ENCODE measurements at places on chromosomes 13 and 19.

GRCh38 chr13:111957913-111958450 is 109.0 kb upstream of the SOX1 start:
- no peak for DNase-seq

DNA sequence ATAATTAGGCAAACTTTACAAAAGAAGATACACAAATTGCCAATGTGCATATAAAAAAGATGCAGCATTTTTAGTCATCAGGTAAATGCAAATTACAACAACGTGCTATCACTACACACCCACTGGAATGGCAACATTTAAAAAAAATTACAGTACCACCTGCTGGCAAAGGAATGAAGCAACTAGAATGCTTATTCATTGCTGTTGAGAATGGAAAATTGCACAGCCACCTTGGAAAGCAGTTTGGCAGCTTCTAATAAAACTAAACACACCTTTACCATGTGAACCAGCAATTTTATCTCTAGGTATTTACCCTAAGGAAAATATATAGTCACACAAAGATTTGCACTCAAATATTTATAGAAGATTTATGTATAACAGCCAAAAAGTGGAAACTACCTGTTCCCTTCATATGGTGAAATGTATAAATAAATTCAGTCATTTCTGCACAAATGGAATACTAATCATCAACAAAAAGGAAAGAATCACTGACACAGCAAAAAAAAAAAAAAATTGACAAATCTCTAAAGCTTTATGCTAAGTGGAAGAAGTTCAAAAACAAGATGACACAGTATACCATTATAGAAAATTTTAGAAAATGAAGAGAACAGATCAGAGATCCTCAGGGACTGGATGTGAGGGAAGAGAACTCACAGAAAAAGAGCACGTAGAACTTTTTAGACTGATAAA is 30.3 kb downstream of the OXGR1 start:
- no peak for DNase-seq

- DNase-seq, result no peak
Measured at GRCh38 chr13:60837806-60838205, 440.8 kb downstream of the TDRD3 start.

- no peak for DNase-seq
Measured at GRCh38 chr19:30388819-30389218, 16.6 kb downstream of the ZNF536 start.

DNA sequence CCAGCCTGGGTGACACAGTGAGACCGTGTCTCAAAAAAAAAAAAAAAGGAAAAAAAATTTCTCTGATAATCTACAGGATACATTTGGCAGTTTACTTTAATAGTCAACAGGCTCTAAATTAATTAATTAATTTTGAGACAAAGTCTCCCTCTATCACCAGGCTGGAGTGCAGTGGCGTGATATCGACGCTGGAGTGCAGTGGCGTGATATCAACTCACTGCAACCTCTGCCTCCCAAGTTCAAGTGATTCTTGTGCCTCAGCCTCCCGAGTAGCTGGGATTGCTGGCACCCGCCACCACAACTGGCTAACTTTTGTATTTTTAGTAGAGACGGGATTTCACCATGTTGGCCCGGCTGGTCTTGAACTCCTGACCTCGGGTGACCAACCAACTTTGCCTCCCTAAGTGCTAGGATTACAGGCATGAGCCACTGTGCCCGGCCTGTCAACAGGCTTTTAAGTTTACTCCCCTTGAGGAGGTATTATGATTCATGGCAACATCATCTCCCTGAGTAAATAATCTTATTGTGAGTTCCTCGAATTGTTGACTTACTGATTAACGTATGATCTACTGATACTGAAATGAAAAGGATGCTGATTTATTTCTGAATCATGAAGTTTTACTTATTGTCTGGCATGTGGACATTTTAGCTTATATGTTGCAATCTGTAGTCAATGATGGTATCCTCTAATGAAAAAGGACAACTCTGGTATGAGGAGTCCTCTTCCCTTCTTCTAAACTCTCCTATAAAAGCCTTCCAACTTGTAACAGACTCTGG is 21.3 kb upstream of the MTRF1 start:
- DNase-seq, result no peak

DNA sequence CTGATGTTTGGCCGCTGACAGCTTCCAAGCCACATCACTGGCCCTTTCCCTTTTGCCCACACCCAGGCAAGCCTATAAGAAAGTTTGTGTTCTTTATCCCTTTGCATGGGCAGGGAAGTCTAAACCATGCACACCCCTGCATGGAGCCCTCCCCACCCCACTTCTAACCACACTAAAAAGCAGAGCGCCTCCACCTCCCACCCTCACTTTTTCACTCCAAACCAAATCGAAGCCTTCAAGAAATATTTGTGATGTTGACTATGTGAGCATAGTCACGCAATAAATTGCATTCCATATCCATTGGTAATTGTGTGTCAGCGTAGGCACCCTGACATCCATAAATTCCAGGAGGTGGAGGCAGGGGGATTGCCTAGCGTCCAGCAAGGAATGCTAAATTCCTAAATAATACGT is 104.4 kb upstream of the LSM14A start:
- DNase-seq, result no peak
